ENCODE measurements at places on chromosomes 6 and 20.
A peak's percentile ranks its signal among the peaks of the same experiment; 100 is the strongest.

DNA sequence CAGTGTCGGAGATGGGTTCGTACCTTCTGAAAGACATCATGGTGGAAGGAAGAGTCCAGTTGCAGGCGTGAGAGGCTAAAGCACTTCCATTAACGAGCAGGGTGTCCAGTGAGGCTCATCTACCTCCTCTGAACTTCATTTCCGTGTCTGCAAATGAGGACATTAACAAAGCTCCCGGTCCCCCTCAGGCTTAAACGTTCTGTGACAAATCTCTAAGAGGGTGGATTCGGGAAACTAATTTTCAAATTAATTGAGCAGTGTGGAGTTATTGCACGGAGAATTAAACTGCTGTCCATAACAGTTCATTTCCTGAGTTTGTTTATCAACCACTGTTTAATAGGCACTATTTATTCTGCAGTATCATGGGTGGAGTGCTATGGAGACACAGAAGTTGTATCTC, 68.2 kb downstream of the TRMT6 start:
- DNase-seq: no peak

- DNase-seq: no peak
Measured at GRCh38 chr20:63876489-63877036, 11.5 kb downstream of the TPD52L2 start.

DNA sequence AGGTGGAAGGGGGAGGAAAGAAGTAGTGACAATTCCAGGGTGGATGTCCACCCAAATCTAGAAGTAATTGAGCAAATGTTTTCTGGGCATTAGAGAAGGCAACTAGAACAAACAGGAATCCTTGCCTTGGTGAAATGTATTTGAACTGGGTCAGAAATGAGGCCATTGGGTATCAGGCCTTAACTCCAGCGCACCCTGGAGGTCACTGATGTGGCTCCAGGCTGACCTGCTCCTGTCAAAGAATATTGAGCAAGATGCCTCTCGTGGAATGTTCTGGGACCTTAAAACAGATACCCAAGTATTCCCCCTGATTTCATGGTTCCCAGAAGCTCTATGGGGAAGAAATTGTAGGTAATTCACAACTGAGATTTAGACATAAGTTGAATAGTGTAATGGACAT, 6.9 kb downstream of the HLA-DPB1 start:
- no peak for DNase-seq

GRCh38 chr20:54194724-54195438, 13.0 kb upstream of the PFDN4 start:
- DNase-seq: no peak

- peak; percentile 78 for DNase-seq
Measured at GRCh38 chr6:30955367-30956042, 14.7 kb downstream of the MUCL3 start.

DNA sequence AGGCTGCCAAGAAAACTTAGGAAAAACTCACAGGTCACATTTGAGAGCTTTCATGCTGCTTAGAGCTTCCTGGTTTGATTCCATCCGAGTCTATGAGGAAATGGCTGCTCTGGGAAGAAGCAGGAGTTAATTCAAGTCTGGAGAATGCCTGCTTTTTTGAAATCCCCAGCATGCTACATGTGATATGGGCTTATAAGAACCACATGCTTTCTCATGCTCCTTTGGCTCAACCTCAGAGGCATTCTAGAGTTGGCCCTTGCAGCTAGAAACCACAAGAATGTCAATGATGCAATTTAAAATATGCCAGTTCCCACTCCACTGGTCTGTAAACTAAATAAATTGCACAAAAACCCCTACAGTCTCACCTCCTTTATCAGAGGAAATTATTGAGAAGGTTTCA, 142.9 kb upstream of the OLIG3 start:
- no peak for DNase-seq

DNA sequence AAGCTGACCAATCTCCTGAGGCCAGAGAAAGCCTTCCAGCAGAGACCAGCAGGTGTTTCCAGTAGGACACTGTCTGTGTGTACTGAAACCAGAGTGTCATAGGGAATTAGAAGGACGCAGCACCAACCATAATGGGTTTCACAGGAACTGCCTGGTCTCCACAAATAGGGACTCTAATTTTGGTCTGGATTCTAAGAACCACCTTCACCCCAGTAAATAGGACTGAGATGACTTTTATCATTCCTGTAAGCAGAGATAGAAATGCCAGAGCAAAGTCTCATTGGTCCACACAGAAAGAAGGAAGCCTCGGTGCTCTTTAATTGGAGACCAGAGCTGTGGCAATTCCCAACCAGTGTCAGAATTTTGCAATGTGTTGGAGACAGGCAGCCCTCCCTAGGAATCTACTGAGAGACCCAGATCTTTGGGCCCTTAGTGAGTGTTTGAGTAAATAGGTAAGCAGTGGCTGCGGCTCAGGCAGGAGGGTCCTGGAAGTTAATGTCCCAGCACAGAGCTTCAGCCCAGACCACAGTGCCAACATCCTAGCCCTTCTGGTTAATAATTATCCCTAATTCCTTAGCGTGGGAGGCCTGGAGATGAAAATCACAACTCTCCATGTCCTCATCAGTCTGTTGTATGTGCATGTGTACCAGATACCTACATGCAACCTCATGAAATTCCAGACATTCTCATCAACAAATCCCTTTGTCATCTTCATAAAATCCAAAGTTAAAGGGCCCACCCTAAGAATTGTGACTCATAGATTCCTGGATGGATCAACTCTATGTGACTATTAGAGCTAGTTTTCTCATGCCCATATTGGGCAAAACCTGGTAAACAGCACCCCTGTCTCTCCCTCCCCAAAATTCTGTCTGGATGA, 81.2 kb downstream of the UNC5CL start:
- no peak for DNase-seq

GRCh38 chr20:33869283-33869682, 58.1 kb downstream of the CHMP4B start:
- DNase-seq: no peak

GRCh38 chr6:116369540-116369939, 1.2 kb upstream of the DSE start:
- DNase-seq: no peak

DNA sequence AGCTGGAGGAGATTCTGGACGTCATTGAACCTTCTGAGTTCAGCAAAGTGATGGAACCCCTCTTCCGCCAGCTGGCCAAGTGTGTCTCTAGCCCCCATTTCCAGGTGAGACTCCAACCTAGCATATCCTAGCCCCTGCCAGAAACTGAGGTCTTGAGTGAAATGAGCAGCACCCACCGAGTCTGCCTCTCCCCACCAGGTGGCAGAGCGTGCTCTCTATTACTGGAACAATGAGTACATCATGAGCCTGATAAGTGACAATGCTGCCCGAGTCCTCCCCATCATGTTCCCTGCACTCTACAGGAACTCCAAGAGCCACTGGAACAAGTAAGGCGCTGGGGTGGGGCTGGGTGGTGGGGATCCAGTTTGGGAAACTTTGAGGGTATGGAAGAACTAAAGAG, 4.6 kb downstream of the MEA1 start:
- no peak for DNase-seq

GRCh38 chr6:162290846-162291465, 436.6 kb downstream of the PRKN start:
- no peak for DNase-seq

DNA sequence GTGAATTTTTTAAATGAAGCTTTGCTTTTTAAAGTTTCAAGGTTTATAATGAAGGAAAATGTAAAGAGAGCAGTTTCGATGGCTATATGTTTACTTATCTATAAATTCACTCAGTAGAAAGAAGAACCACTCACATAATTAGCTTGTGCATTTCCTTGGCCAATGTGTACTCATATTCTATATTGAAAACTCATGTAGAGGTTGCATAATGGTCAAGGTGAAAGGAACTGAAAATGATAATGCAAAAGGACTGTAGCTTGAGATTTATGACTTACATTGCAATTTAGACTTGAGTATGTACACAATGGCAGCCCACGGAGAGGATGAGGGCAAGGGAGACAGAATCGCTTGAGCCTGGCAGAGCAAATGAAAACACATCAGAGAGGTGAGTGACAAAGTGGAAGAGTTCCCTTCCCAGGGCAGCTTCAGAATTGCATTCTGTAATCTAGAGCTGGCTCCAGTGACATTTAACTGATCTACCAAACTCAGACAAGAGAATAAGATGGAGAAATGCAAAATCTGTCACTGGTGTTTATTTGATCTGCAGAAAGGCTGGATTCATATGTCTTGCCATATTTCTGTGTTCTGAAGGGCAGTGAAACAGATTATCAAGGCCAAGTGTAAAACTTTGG, 191.8 kb downstream of the TMEM200A start:
- DNase-seq: no peak

DNA sequence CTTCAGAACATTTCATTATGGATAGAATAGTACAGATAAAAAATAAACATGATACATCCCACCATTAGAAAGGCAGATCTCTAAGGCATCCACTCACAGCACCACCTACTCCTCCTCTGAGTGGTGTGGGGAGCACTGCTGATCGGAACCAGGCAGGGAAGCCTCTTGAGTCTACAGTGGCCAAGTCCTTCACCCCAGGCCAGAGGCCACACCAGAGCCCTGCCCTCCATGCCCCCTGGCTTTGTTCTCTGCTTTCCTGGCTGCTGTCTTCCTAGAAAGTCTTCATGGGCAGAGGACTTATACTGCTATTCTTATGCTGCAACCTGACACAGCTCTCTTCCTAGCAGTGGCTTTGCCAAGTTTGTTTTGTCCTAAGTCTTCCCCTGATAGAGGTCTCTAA, 201.8 kb upstream of the THBS2 start:
- DNase-seq: no peak

DNA sequence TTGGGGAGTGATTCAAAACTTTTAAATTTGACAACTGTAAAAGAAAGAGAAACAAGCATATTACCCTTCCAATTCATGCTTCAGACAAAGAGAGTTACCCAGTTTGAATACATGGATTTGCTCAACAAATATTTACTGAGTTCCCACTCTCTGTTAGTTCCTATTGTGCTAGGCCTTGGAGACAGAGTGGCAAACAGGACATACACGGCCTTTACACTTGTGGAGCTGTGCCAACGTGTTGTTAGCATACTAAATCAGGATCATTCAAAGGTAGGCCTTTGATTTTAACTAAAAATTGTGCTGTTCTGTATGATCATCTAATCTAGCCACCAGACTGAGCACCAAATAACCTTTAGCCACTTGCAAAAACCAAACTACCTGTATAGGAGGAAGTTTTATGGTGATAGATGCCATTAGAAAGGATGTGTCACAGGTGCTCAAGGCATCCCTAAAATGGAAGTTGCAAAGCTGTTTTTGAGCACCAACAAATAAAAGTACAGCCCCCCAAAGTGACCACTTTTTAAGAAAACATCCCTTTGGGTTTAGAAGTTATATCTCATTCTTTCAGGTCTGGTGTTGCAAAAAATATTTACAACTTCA, 84.5 kb downstream of the CHD6 start:
- no peak for DNase-seq

GRCh38 chr6:40343318-40343876, 243.8 kb downstream of the LRFN2 start:
- DNase-seq: no peak

DNA sequence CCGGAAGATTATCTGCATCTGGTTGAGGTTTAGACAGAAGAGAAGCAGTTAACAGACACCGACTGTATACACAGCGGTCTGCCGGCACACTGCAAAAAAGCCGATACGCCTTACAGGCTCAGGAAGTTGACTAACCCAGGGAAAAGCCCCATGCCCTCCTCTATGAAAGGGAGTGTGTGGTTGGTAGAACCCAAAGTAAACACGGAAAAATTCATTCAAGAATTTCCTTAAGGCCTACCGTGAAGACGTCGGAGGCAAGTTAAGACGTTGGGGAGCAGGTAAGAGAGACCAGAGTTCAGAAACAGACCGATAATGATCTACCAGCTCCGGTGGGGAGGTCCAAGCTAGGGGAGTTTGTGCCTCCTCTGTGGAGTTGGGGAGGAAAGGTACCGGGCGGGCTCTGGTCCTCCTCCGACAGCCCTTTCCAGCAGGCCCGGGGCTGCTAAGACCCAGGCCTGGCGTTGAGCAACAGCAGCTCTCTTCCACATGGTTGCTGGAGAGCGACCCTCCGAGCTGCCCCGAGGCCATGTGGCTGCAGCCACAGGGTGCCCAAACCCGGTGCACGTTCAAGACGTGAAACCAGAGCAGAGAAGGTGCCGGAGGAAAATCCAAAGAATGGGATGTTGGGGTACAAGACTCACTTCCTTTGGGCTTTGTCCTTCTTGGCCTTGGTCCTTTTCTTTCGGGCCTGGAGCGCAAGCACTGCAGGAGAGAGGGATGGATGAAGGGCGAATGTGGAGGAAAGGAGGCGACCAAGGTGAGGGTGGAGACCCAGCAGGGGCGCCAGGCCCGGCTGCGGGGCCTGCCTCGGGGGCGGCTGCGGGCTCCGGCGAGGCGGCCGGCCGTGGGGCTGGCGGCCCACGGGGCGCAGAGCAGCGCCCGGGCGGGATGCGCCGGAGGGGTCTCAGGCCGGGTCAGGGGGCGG, 809 bp downstream of the SRPK1 start:
- peak; percentile 46 for DNase-seq

- DNase-seq: no peak
Measured at GRCh38 chr6:159161839-159162238, 7.4 kb upstream of the FNDC1 start.

Data from stimulated activated CD4-positive, alpha-beta T cell treated with anti-CD3 and anti-CD28 coated beads, Interleukin-12 subunit alpha, Interleukin-12 subunit beta, amount 100 ng/mL, for 24 hours (primary cell).